ENCODE measurements at places on chromosomes 5 and 9.
A peak's percentile ranks its signal among the peaks of the same experiment; 100 is the strongest.

GRCh38 chr5:103014983-103015382, 105.0 kb downstream of the GIN1 start:
- no peak for DNase-seq

DNA sequence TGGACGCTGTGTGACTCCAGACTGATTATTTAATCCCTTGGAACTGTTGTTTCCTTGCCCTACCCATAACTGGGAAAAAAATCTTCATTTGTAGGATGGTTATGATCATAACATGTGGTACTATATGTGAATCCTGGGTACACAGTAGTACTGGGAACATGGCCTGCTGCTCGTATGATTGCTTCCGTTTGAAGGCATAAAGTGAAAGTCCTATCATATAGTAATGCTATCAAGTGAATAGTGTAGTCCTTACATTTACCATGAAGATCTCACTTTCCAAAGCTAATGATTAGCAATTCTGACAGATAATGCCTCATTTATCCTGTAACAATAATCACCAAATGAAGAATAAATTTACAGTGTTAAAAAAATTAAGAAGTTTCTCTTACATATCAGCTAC, 53.2 kb downstream of the MEF2C start:
- no peak for DNase-seq

- DNase-seq, result no peak
Measured at GRCh38 chr5:23223846-23224245, 283.6 kb upstream of the PRDM9 start.

GRCh38 chr5:179243333-179243732, 101.9 kb downstream of the ADAMTS2 start:
- peak; percentile 9 for DNase-seq

DNA sequence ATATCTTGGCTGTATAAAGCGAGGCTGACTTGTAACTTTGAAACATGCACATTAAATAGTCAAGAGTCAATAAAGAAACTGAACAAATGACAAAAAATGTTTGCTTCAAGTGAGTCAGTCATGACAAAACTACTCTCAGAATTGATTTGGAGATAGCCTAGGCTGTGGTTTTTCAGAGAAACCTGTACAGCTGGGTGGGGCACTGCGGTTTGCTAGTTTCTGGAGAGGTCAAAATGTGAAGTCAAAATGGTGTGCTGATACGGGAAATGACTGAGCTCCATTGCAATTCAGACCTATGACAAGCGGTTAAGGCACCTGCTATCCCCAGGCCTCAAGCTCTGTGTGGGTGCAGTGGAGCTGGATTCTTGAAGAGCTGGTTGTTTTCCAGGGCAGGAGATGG, 10.3 kb upstream of the CD180 start:
- no peak for DNase-seq

- DNase-seq, result no peak
Measured at GRCh38 chr5:145450286-145450885, 384.8 kb downstream of the PRELID2 start.

DNA sequence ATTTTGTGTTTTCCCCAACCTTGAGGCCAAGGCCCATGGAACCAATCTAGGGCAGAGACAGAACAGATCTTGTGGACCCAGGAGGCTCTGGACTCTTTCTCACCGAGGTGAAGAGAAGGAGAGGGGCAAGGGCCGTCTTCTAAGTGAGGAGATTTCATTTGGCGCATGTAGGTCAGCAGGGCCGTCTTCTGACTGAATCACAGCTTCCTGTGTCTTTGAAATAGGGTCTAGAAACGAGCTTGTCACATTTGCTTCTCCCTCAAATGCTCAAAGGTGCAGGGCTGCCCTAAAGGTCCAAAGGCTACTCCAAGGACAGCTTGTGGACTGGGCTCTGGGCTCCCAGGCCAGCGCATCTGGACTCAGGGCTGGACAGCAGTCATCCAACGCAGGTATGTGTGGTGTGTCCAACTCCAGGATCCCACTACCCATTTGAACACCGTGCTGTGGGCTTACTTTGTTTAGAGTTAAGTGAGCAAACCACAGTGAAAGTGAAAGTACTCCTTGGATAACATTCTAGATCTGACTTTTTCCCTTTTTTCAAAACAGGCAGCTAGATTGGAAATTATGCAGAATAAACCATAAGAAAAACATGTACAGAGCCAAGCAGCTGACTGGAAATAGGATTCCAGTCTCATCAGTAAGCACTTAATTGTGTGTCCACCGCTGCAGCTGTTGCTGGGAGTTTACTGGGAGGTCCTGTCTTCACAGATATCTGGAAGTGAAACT, 357.0 kb downstream of the GADD45G start:
- no peak for DNase-seq

GRCh38 chr9:83959061-83959460, 21.0 kb downstream of the HNRNPK start:
- DNase-seq, result no peak

GRCh38 chr9:4276856-4277255, 23.0 kb downstream of the GLIS3 start:
- no peak for DNase-seq

GRCh38 chr5:28493456-28493855, 1455.1 kb upstream of the CDH9 start:
- DNase-seq, result no peak

DNA sequence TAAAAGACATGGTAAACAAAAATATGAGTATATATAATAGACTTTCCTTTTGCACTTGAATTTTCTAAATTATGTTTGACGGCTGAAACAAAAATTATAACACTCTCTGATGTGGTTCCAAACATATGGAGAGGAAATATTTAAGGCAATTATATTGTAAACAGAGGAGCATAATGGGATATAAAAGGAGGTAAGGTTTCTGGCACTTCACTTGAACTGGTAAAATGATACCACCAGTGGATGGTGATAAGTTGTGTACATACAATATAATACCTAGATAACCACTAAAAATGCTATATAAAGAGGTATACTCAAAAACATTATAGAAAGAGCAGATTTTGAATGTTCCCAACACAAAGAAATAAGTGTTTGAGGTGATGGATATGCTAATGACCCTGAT, 192.9 kb upstream of the RAD23B start:
- no peak for DNase-seq

DNA sequence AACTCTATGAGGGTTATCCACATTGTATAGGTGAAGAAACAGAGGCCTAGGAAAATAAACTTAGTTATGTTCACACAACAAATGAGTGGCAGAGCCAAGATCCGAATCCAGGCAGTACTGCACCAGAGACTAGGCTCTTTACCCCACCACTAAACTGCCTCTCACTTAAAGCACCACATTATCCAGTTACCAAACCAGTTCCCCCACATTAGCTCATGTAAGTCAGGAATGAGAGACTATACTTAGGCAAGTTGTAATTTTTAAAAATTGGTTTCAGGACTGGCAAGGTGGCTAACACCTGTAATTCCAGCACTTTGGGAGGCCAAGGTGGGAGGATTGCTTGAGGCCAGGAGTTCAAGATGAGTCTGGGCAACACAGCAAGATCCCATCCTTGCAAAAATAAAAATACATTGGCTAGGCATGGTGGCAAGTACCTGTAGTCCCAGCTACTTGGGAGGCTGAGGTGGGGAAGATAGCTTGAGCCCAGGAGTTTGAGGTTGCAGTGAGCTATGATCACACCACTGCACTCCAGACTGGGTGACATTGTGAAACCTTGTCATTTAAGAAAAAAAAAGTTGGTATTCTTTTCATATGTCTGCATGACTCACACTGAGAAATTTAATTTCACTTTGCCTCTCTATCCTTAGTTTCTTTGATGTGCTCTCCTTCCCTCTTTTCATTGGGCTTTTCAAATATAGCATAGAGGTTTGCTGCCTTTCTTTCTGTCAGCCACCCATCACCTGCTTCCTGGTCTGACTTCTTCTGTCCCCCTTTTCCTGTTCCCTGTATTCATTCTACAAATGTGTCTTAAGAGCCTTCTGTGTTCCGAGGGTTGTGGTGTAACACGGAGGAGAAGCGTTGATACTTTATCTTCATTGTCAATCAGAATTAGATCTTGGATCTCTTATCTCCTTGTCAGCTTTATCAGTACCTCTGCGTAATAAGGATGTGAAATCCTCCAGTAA, 64.7 kb downstream of the ERMP1 start:
- DNase-seq, result no peak

DNA sequence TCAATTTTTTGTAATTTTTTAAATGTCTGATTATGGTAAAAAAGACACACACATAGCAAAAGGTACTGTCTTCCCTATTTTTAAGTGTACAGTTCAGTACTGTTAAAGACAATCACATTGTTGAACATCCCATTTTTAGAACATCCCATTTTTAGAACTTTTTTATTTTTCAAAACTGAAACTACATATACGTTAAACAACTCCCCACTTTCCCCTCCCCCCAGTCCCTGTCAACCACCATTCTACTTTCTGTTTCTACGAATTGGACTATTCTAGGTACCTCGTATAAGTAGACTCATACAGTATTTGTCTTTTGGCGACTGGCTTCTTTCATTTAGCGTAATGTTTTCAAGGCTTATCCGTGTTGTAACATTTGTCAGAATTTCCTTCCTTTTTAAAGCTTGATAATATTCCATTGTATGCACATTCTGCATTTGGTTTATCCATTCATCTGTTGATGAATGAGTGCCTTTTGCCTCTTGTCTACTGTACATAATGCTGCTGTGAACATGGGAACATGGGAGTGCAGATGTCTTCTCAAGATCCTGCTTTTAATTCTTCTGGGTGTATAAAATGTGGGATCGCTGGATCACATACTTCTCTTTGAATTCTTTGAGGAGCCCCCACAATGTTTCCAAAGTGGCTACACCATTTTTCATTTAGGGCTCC, 154.0 kb downstream of the PIK3R1 start:
- no peak for DNase-seq

GRCh38 chr9:134626069-134626423, 15.6 kb upstream of the COL5A1 start:
- DNase-seq, result no peak

- no peak for DNase-seq
Measured at GRCh38 chr5:98905857-98906688, 22.7 kb downstream of the CHD1 start.

Data from glutamatergic neuron (in vitro differentiated cells).